M059J (cell line): ENCODE measurements at places on chromosomes 3 and 15.

DNA sequence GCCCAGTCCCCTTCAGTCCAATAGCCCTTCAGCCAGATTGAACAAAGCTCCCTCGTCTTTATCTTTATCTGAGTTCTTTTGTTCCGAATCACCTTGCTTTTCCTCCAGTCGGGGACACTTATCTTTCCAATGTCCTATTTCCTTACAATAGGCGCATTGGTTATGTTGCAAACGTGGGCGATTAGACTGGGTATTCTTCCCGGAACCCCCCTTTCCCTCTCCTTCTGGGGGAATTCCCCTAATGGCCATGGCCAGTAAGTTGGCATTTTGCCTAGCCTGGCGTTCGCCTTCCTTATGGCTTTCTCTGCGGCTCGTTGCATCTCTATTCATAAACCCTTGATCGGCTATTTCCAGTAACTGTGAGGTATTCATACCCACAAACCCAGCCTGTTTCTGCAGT lies 82.2 kb upstream of the VEPH1 start:
- DNase-seq = no peak

- DNase-seq = no peak
Measured at GRCh38 chr3:133910422-133910821, 14.7 kb upstream of the RAB6B start.

DNA sequence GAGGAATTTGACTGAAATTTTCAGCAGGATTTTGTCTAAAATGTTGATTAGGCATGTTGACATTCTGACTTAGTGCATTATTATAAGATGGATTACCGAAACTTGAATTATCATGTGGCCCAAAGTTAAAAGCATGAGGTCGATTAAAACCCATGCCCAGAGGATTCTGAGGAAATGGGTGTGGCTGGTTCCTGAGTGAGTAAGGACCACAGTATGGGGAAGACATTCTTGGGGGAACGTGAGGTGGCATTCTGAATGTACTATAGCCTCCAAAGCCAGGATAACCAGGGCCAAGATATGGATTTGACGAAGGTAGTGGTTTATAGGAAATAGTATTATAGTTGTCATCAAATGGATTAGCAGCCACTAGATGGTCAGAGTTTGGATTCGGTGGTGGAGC lies 38.7 kb upstream of the DNAAF4 start:
- DNase-seq = peak; percentile 35

DNA sequence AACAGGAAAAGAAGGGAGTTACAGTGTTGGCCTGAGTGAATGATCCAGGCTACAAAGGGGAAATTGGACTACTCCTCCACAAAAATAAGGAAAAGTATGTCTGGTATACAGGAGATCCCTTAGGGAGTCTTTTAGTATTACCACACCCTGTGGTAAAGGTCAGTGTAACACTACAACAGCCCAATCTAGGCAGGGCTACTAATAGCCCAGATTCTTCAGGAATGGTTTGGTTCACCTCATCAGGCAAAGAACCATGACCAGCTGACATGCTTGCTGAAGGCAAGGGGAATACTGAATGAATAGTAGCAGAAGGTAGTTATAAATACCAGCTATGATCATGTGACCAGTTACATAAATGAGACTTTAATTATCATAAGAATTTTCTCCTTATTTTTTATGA lies 372.6 kb upstream of the ATP11B start:
- no peak for DNase-seq

DNA sequence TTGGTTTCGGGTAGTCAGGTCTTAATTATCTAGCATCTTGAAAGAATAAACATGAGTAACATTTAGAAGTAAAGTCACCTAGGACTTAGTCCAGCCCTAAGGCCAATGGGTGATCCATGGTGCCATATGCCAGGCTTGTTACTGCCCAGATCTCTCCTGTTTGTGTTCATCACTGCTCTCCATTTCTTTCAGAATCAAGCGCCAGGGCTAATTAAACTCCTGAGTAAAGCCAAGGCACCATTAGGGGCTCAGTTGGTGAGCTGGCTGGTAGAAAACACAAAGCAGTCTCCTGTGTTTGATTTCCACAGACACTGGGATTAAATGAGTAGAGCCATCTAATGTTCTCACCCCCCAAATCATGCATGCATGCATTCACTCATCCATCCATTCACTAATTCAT lies 11.3 kb downstream of the CYP19A1 start:
- DNase-seq = no peak

GRCh38 chr3:14206548-14207177 lies 28.0 kb downstream of the LSM3 start:
- no peak for DNase-seq

DNA sequence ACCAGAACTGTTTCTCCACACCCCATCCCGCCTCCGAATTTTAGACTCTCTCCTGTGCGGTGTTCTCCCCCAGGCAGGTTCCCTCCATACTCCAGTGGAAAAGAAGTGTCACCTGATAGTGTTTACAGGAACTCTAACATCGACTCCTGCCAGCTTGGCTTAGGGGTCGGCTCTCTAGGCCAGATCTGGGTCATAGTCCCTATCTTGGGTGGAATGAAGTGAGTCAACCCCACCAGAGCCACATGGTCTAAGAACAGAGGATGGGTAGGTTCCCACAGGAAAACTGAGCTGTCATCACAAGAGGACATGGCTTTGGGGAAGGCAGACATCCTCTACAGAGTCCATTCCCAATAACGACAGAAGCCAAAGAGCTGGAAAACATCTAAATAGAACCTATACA lies 5.9 kb downstream of the BCL2L10 start:
- no peak for DNase-seq

DNA sequence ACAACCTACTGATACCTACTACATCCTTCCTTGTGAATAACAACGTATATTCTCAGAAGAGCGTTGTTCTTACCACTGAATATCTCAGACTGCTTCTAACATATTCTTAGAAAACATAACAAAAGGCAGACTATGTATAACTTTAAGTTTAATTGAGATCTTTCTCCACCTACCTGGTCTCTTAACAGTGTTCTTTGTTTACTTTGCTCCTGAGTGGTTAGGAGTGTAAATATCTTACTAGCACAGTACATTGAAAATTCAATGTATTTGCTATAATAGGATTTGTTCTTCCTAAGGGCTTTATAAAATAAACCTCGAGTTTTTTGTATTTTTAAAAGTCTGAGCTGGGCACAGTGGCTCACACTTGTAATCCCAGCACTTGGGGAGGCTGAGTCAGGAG lies 7.9 kb upstream of the BLM start:
- DNase-seq = no peak

DNA sequence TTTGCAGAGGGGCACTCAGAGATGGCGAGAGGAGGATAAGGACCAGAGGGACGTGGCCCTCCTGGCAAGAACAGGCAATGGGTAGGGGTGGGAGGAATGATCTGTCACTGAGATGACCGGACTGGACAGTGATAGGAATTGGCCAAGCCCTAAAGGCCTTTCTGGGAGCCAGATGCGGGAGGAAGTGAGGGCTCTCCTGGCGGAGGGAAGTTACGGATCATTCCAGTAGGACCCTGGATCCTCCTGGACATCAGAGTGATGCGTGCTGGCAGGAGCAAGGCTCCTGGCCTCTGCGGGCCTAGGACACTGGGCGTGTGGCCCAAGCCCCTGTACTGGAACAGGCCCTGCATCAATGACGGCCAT lies 23.4 kb downstream of the KIF7 start:
- DNase-seq = no peak

DNA sequence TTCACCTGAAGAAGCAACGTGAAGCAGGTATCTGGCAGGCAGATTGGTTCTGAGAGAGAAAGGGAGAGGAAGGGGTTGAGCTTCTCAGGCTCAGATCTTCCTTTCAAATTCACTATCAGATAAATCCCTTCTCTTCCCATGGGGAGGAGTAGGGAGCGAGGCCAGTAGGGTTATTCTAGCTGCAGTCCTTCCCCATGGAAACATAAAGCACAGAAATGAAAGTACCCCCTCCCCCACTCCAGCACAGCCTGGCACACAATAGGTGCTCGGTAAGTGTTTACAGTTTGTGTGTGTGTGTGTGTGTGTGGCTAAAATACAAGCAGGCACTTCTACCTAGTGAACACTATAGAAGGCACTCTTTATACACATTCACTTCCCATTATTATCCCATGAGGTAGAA lies 20.8 kb upstream of the VPS8 start:
- no peak for DNase-seq

- peak; percentile 76 for DNase-seq
Measured at GRCh38 chr15:46127361-46127874, 492.6 kb downstream of the SQOR start.

DNA sequence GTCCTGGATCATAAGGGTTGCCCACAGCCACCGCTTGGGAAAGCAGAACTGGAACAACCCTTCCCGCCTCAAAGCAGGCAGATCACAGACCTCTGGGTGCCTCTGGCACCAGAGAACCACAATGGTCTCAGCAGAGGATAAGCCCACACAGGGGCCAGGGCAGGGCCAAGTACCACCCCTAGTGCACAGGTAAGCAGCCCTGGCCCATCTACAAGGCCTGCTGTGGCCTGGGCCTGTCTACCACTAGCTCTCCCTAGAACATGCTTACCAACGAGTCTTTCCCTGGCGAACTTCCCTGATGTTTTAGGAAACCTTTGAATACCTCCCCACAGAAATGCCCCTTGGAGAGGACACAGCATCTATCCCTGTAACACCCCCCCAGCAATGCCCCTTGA lies 28.3 kb downstream of the TNK2 start:
- DNase-seq = no peak

DNA sequence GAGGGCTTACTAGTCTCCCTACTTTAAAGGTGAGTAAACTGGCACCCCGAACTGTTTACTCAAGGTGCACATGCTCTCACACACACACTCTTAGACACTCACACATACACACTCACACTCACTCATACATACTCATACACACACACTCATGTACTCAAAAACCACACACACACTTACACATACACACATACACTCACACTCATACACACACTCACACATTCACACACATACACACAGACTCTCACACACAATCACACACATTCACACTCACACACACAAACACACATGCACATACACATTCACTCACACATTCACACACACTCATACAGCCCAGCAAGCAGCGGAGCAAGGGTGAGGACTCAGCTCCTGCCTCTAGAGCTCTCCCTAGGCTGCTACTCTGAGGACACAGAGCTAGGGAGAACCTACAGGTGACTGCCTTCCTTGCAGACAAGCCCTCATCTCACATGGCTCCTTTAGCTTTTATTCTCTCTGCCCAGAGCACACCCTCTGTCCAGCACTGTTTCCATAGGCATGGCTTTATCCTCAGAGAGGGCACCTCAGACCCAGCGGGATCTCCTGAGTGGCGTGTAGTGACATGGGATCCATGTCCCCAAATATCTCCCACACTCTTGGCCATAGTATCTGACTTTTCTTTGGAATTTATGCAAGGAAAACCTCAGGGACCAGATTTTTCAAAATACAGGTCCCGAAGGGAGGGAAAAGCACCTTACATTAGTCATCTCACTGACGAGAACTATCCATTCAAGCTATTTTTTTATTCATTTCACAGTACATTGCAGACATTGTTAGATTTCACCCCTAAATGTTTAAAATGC lies 26.2 kb upstream of the ATG7 start:
- peak; percentile 29 for DNase-seq

- no peak for DNase-seq
Measured at GRCh38 chr15:58923284-58923683, 10.2 kb downstream of the SLTM start.
